ENCODE measurements at places on chromosomes 2 and 18.

GRCh38 chr18:6650747-6651146 lies 78.8 kb upstream of the ARHGAP28 start:
- no peak for DNase-seq

DNA sequence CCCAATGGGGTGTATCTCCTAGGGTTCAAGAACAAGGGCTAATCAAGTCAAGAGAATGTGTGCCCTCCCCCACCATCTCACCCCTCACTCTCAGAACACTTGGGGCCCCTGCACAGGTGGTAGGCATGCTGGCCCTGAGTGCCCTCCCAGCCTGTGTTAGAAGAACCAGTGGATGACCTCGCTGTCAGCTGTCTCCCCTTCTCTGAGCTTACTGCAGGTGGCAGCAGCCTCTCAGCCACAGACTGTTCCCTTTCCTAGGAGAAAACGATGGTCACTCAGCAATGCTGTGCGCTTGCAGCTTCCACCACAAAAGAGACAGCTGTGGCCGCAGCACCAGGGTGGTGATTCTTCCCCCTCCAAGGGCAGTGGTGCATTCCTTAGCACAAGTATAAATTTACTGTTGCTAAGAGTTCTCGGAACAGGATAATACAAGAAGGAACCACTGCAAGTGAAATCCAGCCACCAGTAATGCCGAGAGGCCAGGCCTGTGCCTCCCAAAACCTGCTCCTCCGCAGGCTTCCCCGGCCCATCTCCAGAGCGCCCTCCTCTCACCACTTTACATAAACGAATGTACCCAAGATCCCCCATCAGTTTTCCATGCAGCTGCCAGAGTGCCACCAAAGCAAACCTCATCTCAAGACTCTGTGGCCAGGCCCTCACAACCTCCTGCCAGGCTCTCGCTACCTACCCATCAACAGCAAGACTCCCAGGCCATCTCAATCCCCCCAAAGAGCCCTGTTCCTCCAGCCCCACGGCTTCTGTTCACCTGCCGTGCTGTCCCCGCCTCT lies 935 bp upstream of the RAMP1 start:
- peak; percentile 17 for DNase-seq

DNA sequence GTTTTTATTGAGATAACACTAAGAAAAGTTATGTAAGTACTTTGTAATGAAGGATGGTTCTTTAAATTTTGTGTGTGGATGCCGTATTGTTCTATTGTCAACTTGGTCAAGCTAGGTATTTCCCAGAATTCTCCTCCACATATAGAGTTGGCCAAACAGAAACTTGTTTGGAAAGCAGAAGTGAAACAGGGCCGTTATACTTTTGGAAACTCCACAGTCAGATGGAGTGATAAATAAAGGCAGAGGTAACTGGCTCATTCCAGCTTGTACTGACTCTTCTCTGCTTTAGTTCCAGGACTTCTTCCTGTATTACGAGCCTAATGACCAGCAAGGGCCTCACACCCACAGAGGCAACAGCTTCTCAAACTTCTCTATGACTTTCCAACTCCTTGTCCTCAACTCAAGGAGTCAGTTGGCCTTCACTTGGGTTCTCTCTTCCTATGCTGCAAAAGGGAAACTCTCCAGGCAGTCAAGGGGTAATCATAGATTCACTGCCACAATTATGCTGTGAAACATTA lies 16.4 kb upstream of the STARD7 start:
- DNase-seq, result no peak

DNA sequence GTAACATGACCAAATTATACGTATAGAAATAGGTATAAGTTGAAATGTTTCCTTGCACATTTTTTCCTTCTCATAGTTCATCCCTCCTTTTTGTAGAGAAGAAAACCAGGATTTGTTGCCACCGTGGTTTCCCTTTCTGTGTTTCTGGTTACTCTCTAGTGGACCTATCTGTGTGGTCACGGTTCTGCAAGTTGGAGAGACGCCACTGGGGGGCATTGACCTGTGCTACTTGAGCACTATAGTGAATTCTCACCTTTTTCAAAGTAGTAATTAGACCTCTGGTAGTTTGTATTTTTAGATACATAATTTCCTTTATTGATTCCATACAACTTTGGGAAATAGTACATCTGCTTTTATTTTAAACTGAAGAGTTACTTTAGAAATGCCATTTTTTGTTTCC lies 444.8 kb downstream of the PTPRM start:
- no peak for DNase-seq

DNA sequence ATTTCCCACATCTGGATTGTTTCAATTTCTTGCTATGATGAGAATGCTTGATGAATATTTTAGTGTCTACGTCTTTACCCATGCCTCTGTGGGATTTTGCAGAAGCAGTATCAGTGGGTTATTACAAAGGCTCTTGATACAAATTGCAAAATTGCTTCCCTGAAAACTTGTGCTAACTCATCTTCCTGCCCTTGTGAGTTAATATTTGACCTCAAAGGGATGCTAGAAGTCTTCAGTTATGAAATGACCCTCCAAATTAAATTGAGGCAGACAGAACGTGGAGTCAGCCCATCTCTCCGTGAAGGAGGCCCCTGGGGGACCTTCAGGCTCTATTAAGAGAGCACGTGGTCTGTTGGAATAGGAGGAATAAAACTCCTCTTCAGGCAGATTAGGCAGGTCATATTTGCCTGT lies 239.2 kb upstream of the HS6ST1 start:
- no peak for DNase-seq

DNA sequence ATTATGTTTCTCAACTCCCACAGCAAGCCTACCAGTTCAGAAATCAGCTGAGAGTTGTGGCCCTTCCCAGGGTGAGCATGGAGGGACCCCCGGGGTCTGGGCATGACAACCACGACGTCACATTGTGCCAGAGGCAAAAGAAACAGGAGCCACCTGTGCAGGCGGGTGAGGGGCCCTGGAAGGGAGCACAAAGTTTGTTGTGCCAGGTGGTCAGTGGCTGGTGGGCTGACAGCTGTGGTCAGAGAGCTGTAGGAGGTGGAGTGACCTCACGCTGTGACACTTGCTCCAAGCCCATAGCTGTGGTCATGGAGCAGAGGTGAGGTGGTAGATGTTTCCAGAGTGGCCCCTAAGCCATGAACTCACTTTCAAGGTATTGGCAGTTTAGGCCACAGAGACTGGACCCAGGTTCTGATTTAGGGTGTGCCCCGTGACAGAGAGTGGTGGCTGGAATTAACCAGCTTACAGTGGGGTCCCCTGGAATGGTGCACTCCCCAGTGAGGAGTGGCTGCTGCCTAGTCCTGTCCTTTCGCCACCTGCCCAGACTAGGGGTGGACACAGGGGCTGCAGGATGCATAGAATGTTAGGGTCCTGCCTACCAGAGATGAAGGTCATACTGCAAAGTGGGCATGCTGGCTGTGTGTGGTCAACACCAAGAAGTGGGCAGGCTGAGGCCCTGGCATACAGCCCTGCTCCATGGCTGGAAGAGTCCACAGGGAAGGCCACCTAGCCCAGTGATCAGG lies 136.4 kb downstream of the GLI2 start:
- DNase-seq, result no peak

DNA sequence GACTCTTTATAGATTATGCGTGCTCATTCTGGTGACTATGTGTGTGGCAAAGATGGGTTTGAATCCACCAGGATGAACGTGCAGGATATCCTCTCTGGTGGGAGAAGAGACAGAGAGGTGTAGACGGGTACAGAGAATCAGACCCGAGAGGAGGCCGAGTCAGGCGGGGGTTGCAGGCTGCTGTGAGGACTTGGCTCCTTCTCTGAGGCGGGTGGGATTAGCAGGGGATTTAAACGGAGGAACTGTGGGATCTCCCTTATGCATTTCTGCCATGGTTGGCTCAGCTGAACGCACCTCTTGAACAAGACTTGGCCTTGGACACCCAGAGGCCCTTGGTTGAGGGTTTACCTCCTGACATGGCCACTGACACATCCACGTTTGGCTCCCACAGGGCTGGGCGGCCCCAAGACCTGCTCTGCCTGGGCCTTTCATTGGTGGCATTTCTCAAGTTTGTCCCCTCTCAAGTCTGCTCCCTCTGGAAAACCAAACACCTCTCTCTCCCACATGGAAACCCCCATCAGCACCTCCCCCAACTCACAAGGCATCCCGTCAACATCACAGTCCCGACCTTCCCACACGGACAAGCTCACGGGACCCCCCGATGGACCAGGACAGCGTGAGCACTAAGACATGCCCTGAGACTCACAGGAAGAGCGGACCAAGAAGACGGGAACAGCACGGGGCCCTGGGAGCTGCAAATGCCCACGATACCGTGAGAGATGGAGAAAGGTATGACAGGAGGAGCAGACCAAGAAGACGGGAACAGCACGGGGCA lies 158.3 kb downstream of the RTP5 start:
- DNase-seq, result no peak

DNA sequence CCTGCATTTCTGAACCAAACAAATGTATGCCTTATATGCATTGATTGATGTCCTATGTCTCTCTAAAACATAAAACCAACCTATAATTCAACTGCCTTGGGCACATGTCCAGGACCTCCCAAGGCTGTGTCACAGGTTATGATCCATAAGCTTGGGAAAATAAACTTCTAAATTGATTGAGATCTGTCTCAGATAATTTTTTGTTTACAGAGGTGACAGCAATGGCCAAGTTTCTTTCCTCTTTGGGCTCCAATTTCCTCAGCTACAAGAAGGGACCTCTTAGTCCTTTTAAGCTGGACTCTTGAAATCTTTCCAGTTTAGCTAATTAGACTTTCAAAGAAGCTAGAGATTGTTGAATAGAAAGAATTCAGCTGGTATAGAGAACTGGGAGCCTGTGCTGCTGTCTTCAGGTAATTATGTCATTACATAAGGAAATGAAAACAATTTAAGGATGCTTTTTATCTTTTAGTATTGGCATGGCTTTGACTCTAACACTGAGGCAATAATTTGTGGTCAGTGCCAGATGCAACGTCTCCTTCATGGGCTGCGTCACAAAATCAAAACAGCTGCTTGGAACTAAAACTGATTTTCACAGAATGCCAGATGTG lies 412.1 kb upstream of the TRIB2 start:
- DNase-seq, result no peak

DNA sequence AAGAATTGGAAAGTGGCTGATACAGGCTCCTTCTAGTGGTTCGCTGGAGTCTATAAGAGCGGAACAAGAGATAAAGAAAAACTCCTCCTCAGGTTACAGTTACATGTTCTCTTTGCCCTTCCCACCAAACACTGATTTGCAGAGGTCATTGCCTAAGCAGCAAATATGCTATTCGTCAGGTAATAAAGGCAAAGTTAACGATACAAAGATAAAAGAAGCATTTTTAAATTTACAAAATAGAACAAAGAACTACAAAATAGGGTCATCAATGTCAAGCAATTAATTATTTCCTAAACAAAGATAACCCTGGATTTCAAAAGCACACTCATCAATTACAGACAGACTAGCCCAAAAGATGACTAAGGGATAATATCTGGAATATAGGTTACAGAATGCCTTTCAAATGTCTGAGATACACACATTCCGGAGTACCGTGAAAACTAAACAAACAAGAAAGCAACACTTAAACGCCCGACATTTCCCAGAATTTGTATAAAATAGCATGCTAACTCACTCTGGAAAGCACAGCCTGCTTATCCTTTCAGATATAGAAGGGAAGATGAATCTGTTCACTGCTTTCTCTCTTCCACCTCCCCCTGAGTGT lies 186.4 kb downstream of the MREG start:
- no peak for DNase-seq

DNA sequence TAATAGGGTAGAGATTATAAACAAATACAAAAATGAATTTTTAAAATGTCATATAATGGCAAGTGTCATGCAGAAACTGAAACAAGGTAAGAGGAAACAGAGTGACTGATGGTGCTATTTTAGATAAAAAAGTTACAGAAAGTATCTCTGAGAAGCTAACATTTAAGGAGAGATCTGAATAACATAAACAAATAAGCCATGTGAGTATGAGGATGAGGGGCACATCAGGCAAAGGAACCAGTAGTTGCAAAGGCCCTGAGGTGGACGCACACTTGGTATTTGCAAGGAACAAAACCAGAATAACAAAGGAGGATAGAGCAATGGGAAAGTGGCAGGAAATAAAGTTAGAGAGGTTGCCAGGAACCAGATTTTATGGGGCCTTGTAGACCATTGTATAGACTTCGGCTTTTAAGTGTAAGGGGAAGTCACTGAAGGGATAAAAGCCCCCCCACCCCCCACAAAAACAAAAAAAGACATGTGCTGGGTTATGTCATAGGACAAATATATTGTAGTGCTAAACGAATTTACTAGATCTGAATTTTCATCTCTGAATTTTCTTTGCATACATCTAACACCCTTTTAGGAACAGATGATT lies 159.2 kb downstream of the DTNB start:
- DNase-seq, result no peak

DNA sequence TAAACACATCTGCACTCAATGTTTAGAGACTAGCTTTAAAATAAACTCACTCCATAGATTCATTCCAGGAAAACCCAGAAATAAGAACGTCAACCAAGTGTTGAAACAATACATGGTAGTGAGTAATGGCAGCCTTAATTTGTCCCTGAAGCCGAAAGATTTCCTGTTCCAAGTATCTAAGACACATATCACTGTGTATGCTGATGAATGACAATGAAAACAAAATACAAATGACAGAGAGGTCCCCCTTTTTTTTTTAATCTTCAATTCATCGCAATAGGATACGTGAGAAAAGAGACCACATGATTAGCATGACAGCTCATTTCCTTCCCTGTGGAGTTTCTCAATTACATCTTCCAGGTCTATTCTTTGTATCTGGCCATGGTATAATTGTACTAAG lies 160.5 kb upstream of the STK17B start:
- no peak for DNase-seq

GRCh38 chr2:204049635-204050034 lies 113.1 kb downstream of the ICOS start:
- no peak for DNase-seq

DNA sequence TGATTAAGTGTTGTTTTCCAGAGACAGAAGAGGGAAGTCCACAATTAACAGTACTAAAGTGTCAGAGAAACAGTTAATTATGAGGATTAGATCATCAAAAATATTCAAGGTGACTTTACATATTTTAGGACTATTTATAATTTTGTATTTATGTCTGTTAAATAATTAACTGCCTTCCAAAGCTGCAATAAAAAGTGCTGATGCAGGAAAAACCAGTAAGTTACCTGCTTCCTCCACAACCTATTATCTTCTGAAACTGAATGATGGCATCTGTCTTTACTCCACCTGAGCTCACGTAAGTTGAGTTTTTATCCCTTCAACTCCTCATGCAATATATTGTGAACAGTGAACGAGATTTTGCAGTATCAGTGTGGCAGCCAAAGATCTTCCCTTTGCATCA lies 570.7 kb downstream of the THSD7B start:
- DNase-seq, result no peak

DNA sequence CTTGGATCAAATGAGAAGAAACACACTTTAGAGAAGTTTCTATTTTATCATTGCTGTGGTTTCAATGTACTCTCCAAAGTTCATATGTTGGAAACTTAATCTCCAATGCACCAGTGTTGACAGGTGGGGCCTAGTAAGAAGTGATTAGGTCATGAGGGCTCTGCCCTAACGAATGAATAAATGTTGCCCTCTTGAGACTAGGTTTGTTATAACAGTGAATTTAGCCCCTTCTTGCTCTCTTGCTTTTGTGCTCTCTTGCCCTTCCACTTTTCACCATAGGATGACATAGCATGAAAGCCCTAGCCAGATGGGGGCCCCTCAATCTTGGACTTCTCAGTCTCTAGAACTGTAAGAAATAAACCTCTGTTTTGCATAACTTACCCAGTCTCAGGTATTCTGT lies 664.8 kb downstream of the DCC start:
- no peak for DNase-seq
